H54 (cell line): ENCODE measurements at places on chromosomes 2 and 18.

- DNase-seq, result peak; percentile 12
Observed at GRCh38 chr2:48343571-48344440, 186.1 kb upstream of the STON1 start.

GRCh38 chr2:24878341-24878740 lies 41.7 kb downstream of the ADCY3 start:
- DNase-seq, result no peak

DNA sequence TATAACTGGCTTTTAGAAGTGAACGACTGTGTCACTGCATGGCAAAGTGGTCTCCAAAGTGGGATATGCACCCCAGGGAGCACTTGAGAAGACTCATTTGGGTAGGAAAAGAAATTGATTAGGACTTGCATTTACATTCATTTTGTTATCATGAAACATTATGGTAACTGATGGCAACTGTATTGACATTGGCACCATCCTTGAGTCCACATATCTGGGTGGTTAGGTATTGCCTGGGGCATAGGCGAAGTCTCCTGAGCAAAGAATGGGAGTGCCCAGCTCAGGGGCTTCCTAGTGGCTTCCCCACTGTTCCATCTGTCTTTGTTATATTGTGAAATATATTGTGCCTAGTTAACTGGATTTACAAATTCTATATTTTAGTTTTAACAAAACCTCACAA lies 29.2 kb downstream of the SPATS2L start:
- DNase-seq, result no peak

- no peak for DNase-seq
Observed at GRCh38 chr2:239197146-239197545, 203.7 kb downstream of the HDAC4 start.

DNA sequence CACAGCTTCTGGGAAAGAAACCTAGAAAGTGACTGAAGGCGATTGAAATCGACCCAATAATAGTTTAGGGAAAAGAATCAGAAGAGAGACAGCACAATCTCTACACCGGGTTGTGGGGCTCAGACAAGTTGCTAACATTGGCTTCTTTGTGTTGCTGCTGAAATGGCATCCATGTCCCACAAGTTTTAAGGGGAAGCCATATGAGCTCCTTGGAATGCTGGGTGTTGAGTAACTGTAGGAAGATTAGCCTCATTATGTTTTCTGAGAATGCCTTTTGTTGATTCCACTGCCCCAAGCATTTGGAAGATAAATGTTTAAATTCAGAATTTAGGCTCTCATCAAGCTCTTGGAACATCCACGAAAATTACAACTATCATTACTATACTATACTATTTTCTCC lies 73.4 kb upstream of the NEUROD1 start:
- no peak for DNase-seq

GRCh38 chr2:146844226-146844990 lies 1000.4 kb upstream of the ACVR2A start:
- peak; percentile 6 for DNase-seq

- DNase-seq, result no peak
Observed at GRCh38 chr2:203972066-203972465, 35.5 kb downstream of the ICOS start.

DNA sequence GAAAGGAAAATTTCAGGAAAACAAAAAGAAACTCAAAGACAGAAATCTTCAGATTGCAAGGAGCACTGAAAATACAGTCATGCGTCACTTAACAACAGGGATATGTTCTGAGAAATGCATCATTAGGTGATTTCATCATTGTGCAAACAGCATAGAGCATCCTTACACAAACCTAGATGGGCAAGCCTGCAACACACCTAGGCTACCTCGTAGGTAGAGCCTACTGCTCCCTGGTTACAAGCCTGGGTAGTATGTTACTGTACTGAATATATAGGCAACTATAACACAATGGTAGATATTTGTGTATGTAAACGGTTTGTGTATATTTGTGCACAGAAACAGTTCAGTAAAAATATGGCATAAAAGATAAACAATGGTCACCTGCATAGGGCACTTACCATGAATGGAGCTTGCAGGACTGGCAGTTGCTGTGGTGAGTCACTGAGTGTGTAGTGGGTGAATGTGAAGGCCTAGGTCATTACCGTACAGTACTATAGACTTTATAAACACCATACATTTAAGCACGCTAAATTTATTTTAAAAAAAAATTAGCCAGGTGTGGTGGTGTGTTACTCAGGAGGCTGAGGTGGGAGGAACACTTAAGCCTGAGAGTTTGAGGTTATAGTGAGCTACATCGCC lies 33.4 kb downstream of the SFXN5 start:
- DNase-seq, result no peak

DNA sequence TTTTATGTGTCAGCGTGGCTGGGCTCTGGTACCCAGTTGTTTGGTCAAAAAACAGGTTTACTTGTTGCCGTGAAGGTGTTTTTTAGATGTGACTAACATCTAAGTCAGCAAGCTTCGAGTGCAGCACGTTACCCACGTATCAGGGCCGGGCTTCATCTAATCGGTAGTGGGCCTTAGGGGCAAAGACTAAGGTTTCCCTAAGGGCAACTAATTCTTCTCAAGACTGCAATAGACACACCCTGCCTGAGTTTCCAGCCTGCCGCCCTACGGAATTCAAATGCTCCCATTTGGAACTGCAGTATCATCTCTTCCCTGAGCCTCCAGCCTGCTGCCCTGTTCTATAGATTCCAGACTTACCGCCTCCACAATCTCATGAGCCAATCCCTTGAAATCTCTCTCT lies 27.7 kb downstream of the FHL2 start:
- no peak for DNase-seq

- no peak for DNase-seq
Observed at GRCh38 chr18:55432307-55433040, 155.5 kb downstream of the TCF4 start.

GRCh38 chr2:172783165-172783898 lies 47.7 kb downstream of the RAPGEF4 start:
- DNase-seq, result peak; percentile 46

DNA sequence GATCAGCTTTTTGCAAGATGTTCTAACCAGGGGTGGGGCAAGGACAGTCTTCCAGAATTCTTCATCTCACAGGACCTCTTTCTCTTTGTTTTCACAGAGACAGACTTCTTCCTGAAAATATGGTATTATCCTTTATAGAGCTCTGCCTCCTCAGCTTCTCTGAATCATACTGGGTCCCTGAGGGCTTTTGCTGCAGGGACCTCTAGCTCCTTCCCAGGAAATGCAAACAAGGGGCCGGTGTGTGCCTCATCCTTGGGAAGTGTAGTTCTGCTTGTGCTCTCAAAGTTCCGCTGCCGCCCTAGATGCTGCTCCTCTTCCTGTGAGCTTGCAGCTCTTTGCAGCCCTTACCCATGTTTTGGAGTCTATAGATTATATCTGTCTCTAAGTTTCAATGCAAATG lies 99.5 kb upstream of the NPAS2 start:
- DNase-seq, result no peak

DNA sequence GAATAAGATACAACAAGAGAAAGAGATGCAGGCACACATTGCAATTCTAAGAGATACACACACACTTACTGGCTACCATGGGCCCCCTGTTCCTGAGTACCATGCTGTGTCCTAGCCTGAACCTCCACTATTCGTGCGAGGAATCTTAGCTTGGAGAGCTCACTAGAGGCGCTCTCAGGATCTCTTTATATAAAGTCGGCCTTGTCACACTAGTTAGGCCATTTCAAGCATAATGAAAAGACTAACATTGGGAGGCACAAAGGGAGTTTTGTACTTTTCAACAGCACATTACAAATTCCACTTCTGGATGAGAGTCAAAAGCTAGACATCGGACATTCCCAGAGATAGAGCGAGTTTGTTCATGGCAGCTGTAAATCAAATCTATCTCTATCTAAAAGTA lies 365.2 kb downstream of the DSEL start:
- no peak for DNase-seq

DNA sequence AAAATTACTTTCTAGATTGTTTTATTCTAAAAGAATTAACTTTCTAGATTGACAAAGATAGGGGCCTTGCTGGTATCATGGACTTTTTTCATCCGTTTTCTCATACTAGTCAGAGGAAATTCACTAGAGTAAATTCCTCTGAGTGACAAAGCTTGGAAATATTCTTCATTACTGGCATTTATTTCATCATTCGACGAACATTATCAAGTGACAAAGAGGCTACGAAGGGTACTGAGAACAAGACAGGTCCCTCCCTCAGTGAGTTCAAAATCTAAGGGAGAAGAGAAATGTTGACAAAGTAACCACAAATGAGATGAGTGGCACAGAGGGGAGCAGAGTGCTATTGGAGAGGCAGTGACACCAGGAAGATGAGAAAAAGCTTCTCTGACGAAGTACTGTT lies 4.3 kb downstream of the EPG5 start:
- peak; percentile 12 for DNase-seq

DNA sequence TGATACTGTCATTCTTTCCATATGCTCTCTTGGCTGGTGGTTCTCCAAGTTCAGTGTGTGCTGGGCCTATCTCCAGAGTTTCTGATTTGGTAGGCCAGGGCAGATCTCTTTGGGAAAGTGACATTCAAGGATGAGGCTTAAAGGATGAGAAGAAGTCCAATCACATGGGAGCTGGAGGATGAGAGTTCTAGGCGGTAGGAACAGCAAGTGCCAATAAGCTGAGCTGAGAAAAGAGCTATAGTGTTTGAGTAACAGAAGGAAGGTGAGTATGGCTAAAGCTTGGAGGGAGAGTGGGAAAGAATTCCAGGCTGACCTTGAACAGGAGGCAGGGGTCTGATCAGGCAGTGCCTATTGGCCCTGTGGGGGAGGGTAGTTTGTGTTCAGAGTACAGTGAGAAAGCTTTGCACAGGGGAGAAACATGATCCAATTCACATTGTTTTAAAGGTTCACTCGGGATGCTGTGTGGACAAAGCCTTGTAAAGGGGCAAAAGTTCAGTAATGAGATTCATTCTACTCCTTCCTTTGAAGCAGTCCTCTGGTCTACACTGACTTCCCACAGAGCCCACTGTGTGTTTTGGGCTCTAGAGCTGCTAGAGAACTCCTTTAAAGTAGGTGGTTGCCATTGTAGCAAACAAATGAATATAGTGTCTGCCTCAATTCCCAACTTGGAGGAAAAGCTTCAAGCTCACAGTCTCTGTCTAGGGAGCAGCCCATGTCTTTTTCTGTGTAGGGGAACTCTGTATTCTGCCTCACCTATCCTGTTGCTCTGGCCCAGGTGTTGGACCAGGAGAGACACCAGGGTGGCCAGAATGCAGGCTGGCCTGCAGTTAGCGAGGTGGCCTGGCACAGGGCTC lies 81.8 kb downstream of the FASTKD2 start:
- DNase-seq, result no peak

DNA sequence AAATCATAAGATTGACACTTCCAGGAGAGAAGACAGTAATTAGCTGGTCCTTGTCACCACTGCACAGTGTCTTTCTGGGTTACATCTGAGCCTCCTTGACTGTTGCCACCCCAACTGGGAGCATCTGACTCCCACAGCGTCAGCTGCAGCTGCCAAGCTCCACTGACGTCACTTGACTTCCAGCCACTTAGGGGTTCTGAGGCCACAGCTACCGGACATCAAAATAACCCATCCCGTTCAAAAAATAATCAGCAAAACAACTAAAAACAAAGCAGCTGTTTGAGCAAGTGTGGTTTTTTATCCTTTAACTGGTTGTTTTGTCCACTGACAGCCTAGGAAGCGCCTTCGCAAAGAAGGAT lies 206.5 kb upstream of the AGAP1 start:
- no peak for DNase-seq

DNA sequence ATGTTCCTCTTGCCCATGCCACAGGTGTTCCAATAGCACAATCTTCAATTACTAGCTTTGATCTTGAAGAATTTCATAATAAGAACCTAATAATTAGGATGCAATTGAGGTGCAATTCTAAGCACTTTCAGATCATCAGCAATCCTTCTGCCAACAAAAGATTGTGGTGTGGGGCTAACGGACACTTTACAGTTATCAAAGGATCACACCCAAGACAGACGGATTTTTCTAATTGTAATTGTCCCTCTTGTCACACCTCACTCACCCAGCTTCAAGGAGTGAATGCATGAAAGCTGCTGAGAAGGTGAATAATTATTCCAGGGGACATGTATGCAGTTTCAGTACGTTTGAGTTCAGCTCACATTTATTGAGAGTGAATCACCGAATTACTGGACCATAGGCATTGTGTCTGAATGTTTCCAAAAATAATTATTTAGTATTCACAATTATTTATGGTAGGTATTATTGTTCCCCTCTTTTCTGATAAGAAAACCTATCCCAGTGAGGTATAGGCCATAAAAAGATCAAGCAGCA lies 438.5 kb upstream of the TRIB2 start:
- no peak for DNase-seq

DNA sequence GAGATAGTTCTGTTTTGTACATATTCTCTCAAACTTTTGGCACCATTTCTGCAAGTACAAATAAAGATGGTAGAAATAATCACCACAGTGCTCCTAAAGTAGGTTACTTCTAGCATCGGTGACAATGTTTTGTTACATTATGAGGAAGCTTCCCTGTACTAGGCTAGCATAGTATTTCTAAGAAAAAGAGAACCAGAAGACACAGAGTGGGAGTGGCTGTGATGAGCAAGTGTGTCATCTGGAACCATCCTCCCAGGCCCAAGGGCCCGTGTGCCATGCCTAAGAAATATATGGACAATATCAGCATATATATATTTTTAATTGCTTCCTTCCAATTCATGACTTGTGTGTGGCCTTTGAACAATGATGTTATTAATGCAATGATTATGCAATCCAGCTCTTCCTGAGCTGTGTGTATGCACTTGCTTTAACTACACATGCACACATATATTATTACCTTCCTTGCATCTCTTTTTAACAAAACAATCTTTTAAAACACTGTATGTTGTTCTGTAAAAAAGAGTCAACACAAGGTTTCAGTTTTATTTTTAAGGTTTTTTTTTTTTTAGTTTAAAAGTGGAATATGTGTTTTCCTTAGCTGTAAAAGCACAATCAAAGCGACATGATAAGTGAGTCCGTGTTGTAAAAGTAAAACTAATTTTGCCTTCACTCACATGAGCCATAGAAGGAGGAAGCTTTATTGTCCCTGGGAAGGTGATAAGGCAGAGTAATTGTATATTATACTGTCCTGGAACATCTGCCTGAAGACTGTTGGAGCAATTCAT lies 303.9 kb downstream of the ZNF407 start:
- no peak for DNase-seq

GRCh38 chr2:88069117-88069516 lies 1.5 kb downstream of the SMYD1 start:
- DNase-seq, result no peak

DNA sequence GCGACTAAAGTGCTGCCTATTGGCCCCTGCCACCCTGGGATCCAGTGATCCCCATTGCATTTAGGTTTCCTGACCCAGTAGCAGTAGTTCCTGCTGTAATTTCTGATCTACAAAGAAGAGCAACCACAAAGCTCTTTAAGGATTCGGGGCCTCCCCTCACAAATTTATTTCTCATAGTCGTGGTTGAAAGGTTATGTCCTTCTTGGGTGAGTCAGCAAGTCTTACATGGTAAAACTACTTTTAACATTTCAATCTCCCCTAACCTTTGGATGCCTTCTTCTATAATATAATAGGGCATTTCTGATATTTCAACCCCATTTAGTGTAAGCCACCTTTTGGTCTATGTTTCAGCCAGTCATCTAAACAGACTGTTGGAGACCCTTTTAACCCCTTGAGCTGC lies 14.9 kb downstream of the PIKFYVE start:
- no peak for DNase-seq

- no peak for DNase-seq
Observed at GRCh38 chr18:14104201-14104600, 28.0 kb downstream of the ZNF519 start.

- DNase-seq, result no peak
Observed at GRCh38 chr18:12393510-12393909, 14.2 kb upstream of the PRELID3A start.
